ENCODE measurements at places on chromosomes 11 and 22.

GRCh38 chr11:120025606-120026335 lies 112.1 kb downstream of the TRIM29 start:
- DNase-seq: peak; percentile 59

GRCh38 chr11:110763249-110764011 lies 51.2 kb upstream of the ARHGAP20 start:
- DNase-seq: no peak

DNA sequence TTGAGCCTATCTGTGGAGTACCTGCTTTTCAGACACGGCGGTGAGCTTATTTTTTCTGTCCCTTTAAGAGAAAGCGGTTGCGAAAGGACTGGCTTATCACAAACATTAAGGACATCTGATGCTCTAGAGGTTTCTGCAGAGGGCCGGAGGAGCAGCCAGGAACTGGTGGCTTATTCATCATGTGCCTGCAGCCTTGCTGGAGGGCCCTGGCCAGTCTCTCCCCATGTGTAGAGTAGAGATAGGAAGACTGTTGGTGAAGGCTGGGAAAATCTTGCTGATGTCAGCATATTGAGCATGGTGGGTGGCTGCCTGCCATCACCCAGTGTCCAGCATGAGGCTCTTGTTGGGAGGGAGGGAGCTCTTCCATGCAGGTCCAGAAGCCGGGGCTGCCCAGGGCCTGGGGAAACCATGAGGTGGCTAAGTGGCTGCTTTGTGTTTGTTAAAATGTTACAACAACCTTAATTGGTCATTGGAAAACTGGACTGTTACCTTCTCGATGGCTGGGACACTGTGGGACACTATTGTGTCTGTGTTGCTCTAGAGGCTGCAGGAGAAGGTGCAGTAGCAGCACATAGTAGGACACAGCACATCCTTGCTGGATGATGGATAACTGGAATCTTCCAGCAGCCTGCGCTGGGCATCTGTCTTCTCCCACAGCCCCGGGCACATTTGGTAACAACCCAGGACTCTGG lies 54.3 kb downstream of the TSPAN18 start:
- DNase-seq: no peak

DNA sequence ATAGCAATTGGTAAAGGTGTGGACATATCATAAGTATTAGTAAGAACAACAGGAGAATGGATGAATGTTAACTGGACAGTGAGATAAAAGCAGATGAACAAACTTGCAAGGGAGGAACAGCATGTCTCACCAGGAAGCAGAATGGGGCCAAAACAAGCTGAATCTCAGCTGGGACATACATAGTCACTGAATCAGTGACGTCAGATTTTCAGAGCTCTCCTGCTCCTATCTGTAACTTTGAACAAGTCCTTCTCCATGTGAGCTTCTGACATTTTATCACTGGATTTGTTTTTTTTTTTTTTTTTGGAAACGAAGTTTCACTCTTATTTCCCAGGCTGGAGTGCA lies 118.7 kb downstream of the BBOX1 start:
- DNase-seq: no peak

- DNase-seq: no peak
These were observed 63.0 kb downstream of the PPFIBP2 start for GRCh38 chr11:7576726-7577290.

- no peak for DNase-seq
These were observed at the start of gene DGCR6 for GRCh38 chr22:18905540-18906409. Gene DGCR6, plus strand, starts transcription at chr22:18906320. Its CDS starts 55 bp downstream, at chr22:18906375.

GRCh38 chr11:63489879-63490278 lies 1.1 kb downstream of the PLAAT5 start:
- DNase-seq: no peak

DNA sequence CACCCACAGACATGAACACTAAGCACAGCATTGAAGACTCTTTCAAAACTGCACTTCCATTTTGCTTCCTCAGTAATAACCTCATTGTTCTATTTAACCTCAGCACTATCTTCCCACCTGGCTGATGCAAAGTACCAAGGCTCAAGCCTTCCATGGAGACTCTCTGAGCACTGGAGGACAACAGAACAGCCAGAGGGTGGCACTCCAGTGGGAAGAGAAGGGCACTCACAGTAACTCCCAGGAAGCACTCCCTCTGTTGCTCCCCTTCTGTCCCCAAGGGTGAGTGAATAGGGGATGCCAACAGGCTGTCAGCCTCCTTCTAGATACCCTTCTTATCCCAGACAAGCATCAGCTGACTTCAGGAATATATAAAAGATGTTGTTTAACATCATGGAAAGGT lies 3.5 kb downstream of the ME3 start:
- no peak for DNase-seq

All from NCI-H2029 (cell line).